ENCODE measurements at places on chromosomes 4 and X.

DNA sequence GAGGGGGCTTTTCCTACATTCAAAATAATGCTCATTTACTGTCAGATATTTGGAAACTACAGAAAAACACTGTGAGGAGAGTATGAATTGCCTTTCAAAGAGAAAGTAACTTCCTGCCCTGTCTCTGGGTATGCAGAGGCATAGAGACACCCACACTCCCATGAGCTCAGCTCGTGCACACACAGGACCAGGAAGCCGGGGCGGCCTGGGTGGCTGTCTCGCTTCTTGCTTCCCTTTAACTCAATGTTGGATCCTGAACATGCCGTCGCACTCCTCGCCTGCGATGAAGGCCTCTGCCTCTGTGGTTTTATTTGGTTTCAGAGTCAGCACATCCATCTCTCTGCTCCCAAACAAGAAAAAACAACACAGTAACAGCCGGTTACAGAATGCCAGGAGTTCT lies 40.1 kb upstream of the GPR78 start:
- no peak for DNase-seq

GRCh38 chr4:107896158-107896645 lies 35.1 kb upstream of the CYP2U1 start:
- no peak for DNase-seq

GRCh38 chrX:72477781-72478181 lies 94.9 kb downstream of the HDAC8 start:
- DNase-seq = no peak

DNA sequence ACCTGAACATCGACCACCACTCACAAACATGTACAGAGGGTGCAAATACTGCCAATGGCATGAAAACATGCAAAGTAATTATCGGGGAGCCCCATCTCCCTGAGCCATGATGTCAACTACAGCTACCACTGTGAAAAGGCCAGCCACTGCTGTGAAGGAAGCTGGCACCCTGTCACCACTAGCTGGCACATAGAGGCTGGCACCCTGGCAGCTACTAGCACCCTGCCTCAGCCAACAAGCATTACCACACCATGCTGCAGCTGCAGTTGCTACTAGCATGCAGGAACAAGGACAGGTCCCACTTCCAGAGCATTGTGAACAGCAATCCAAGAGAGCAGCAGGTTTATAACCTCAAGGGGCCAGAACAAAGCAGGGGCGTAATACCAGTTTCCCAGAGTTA lies 81.4 kb downstream of the PRR32 start:
- DNase-seq = no peak

GRCh38 chr4:71944956-71945355 lies 86.8 kb upstream of the NPFFR2 start:
- no peak for DNase-seq

DNA sequence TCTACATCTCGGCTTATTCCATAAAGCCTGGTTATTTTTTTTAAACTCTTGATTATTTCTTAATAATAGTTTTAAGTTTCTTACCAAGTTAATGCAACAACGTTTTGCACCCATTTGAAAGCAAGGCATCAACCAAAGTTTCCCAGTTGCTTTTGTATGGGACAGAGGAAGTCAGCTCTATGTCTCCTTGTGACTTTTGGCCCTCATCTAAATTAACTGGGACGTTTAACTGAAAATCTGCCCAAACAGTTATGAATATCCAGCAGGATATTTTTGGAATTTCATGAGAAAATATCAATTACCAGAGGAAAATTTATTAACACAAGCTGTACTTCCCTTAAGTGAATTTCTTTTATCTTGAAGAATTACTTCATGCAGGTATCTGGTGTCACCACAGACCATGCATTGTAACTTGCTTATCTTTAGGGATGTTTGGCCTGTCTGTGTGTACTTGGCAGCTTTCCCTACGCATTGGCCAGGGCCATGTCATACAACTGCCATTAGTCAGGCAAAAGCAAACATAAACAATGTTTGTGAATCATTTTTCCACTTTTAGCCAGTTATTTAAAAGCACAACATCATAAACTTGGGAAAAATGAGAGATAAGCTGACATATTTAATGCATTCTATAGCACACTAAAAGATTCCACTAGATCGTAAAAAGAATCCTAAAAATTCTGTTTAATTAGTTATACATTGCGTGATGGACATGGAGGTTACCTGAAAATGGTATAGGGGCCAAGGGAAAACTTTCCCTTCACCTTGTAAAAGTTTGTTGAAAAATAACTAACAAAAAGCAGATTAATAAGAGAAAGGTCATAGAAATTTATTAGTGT lies 101.4 kb upstream of the PDE5A start:
- no peak for DNase-seq

DNA sequence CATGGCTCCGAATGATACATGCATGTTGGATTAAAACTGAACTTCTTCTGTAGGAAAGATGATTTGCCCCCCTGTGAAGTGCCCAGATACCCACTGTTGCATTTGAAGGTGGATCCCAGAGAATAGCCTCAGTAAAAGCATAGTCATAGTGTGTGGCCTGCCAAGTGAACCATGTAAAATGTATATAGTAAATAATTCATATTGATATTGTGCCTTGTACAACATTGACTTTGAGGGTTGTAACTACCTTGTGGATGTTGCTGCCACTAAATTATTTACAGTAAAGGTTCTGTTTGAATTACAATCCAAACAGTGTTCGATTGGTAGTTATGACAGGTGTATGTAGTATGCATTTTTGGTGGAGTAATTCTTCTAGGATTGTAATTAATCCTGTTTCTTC lies 19.2 kb downstream of the TMEM131L start:
- no peak for DNase-seq

DNA sequence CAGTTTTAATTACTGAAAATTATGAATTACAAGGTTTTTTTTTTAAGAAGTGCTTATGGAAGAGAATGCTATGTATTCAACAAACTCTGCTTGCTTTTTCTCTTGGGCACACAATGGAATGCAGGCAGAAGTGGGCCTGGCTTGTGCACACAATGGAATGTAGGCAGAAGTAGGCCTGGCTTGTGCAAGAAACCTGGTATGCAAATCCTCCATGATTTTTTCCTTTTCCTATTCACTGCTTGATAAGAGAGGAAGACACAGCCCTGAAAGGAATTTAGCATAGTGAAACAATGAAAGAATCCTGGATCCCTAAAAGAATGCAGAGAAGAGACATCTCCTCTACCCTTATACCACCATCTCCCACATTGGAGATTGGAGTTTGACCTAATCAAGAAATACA lies 138.4 kb downstream of the COL25A1 start:
- no peak for DNase-seq

DNA sequence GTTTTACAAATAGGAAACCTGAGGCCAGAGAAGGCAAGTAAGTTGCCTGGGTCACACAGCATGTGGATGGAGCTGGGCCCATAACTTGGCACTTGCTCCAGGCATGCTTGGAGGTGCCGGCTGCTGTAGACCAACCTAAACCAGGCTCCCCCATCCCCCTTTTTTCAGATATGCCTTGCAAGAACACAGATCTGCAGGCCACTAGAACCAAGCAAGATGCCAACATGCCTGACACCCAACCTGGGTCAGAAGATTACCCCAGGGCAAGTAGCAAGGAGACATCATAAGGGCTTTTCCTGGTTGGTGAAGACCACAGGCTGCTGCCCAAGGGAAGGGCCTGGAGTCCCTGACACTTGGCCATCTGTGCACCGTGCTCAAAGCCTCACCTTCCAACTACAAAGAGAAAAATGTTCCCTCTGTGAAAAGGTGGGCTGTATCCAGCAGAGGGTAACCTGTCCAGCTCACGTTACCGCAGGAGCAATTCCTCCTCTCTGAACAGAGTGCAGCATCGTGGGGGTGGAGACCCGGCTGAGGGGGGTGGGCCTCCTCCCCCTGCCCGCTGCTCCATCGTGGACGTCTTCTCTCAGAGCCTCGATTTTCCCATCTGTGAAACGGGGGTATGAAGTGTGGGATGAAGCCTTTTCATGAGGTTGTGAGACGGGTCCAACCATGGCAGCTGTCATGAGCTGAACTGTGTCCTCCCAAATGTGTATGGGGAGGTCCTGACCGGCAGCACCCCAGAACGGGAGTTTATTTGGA lies 23.0 kb downstream of the HMX1 start:
- no peak for DNase-seq

DNA sequence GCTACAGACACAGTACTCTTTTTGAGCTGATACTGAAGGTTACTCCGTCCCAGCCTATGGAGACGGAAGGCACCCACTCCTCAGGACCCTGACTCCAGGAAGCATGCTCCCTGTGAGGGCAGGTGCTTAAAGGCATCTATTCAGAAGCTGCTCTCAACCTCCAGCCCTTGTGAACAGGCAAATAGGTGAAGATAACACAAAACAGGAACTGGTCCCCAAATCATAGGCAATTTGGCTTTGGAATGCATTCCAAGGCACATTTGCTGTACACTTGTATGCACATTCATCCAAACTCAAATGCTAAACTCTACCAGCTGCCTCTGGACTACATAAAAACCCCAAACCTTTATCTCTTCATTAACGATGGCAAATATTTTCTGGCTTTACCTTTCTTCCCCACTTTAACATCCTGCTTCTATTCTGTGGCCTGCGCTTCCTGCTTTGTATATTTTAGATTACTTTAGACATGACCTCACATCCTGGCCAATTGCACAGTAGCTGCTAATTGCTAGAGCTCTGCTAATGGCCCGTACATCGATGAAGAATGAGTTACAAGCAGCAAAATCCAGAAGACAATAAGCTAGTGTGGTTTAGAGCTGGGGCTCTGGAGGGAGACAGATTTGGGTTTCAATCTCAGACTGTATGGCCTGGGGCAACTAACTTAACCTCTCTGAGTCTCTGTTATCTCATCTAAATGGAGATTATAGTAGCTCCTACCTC lies 3.2 kb downstream of the SEL1L3 start:
- DNase-seq = peak; percentile 60

DNA sequence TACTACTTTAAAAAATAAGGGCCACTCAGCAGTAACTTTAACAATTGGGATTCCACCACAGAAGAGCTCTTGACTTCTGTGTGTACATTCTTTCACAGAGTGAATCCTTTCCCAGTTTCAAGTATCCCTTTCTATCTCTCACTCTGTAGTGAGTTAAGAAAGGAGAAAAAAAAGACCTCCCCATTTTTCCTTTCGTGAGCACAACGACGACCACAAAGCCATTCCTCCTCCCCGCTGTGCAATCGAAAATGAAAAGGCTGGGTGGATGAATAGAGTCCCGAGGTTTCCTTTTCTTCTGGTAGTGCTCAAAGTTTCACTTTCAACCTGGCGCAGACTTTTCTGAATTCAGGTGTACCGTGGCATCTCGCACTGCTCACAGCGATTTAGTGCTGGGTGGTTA lies 58.0 kb downstream of the TAB3 start:
- DNase-seq = no peak

DNA sequence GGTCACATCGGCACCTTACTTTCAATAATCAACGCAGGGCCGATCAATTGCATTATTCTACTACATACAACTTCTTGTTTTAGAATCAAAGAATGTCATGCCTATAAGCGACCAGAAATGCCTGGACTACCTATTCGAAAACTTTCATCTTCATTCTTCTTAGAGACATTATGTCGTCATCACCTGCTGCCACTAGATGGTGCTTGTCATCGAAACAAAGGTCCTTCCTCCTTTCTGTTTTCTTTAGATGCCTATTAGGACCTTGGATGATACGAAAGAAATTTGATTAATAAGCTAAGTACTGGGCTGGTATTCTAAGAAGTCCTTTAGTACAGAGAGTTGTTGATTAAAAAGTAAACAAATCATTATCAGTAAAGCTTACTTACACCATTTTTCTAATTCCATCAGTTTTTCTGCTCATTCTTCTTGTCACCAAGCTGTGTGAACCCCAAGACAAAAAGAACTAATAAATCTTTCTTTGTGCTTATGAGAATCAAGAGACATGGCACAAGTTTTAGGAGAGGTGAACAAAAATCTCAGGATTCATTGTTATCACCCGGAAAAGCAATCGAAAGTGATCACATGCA lies 154.5 kb upstream of the SLC4A4 start:
- DNase-seq = peak; percentile 75

DNA sequence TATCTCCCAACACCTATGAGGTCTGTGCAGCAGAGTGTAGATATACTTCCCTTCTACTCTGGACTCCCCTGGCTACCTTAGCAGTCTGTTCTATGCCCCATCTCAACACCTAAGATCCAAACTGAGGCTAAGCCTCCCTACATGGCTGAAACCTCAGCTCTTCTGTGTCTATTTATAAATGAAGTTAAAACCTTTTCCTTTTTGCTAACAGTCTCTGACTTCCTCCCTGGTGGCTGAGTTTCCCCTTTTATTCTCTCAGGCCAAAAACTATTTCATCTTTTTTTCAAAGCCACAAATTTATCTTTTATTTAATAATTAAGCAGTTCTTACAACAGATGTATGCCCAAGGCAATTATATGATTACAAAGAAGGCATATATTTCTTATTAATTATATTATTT lies 111.8 kb upstream of the STIM2 start:
- no peak for DNase-seq

GRCh38 chrX:120087289-120088017 lies 10.0 kb upstream of the RHOXF2B start:
- no peak for DNase-seq

DNA sequence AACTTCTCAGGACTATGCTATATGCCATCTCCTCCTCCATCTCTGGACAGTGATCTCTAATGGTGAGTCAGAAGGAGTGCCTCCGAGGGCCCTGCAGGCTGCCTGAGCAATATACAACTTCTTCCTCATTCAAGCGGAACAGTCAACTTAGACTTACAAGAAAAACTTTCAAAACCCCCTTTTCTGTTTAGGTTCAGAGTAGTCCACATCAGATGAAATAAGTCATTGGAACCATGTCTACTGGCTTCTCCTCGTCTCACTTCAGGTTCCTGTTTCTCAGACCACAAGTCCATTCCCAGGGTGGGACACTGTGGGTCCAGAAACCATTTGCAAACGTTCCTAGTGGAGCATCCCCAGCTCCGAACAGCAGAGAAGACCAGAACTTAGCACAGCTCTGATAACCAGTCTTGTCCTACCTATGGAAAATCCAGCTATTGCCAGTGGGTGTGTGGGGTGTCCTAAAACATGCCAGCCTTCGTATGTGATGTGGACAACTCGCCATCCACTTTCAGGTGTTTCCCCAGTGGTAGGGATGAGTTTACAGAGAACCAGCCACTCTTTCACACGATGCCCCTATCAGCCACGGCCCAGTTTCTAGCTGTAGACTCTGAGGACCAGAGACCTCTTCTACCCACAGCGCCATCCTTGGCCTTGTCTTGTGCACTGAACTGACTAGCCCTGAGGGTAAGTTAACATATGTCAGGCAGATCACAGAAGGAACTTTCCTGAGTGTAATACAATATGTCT lies 32.7 kb upstream of the NKRF start:
- peak; percentile 78 for DNase-seq

- DNase-seq = no peak
Measured at GRCh38 chr4:74109116-74109869, 10.3 kb upstream of the CXCL2 start.

- DNase-seq = no peak
Measured at GRCh38 chr4:41323706-41324105, 67.0 kb downstream of the UCHL1 start.

GRCh38 chrX:130401415-130402207 lies at the start of gene RBMX2:
TSS of gene RBMX2 (plus strand) at chrX:130401987. CDS start at chrX:130402033, 46 bp downstream.
- peak; percentile 84 for DNase-seq

GRCh38 chr4:139629436-139630125 lies 36.0 kb upstream of the MGST2 start:
- DNase-seq = no peak

Measured in GM13977 (cell line).